NCI-H1436 treated with DMSO at 0.1 percent for 48 hours (cell line): ENCODE measurements at places on chromosomes 7 and 10.

DNA sequence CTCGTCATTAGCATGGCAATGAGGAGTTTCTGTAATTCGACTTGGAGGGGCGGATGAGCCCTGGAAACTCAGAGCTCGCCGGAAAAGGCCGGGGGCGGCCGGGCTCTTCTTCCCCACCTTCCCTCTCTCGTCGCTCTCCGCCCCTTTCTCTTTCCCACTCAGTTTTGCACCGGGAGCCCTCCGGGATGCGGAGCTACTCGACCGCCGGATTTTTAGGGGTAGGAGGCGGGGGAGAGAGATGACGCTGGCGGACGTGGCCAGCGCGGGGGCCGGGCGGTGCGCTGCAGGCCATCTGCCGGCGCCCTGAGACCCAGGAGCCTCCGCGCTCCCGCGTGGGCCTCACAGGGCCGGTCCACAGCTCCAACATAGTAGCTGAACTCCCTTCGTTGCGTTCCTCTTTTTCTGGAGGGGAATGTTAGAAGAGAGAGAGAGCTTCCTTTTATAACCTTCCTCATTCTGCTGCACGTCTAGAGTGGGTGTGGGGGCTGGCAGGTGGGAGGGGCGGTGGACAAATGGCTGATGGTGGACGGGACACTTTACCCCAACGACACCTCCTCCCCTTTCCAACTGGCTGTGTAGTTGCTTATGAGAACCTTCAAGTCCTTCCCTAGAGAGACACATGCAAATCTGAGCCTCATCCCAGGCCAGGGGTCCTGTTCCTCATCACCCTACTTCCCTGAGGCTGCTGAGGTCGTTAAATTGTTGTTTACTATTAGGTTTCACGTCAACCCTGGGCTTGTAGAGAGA, 1.1 kb upstream of the HOXA1 start:
- no peak for DNase-seq

DNA sequence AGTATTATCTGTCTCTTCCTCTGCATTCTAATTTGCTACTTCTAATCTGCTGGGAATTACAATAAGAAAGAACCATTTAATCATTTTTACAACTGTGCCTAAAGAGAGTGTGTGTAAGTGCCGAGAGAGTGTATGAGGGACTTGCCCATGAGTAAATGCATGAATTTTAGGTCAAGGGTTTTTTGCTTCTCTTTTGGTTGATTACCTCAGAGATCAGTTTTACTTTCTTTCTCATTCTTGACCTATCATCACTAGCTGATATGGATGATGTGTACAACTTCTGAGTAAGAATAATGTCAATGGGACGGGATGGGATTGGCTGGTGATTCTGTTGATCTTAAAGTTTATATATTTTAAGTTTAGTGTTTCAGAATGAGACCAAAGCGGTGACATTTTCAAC, 47.8 kb downstream of the IKZF1 start:
- DNase-seq = no peak

DNA sequence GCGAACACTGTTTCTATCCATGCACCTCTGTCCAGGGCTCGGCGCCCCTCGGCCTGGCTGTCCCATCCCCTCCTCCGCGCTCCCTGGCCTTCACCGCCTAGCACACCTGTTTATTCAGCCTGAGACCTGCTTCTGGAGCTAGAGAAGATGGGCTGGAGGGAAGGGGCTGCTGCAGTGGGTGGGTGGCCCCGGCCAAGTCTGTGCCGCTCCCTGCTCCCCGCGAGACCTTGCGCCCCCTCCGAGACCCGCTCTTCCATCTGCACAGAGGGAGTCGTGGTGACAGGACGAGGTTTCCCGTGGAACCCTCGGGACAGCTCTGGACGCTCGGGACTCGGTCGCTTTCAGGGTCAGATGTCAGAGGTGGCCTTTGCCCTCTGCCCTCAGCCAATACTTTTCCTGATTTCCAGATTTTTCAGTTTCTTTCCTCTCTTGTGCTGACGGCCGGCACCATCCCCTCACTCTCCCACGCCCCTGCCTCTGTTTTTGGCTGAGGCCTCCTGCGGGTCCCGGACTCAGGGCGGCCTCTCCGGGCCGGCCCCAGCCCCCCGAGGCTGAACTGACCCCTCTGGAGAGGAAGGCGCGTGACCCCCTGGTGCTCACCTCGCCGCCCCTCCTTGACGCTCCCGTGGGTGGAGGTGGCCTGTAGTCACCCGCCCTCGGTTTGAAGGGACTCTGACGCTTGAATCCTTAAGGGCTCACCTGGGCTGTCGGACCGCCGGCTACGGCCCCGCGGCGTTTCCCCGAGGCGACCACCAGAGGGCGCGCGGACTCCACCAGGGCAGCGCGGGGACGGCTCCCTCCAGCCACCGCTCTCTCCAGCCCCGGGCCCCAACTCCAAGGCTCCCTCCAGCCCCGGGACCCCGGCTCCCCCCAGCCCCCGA, 15.6 kb downstream of the SHH start:
- no peak for DNase-seq

DNA sequence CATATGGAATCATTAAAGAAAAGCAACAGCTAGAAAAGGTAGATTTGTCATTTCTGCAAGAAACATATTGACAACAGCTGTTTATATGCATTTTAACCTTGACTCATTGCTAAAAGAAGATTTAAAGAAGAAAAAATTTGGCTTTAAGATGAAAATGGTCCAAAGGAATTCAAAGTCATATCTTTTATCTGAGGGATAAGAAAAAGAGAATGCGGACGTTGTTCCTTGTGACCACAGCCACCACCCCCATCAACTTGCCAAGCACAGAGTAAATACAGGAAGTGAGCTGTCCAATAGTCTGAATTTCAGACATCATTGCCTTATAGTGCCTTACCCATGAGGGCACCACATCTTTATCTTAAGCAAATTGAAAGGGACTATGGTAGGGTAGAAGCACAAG, 7.3 kb upstream of the CRPPA start:
- DNase-seq = no peak

- DNase-seq = no peak
These were observed 13.4 kb downstream of the HEPACAM2 start for GRCh38 chr7:93212881-93213280.

DNA sequence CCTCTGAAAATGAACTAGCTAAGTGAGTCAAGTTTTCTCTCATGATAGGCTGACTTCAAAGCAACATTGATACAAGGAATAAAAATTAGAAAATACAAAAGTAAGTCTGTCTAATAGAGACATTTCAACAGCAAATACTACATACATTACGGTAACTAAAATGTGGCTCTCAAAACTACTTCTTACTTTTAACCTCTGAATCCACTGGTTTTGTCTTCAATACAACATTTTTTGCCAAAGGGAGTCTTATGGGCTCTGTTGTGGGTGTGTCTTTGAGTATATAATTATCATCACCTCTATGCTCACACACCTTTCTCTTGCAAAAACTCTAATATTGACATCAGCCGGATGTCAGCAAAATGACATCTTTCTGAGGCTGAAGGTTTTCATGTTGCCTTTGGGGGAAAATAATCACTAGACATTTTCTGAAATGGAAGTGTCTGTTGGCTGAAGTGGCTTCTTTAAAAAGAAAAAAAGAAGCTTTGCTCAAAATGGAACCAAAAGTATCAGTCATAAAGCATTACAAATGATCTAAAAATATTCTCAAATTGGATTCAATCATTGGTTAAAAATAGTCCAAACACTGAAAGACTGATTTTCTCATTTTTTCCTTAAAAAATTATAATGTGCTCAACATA, 41.8 kb upstream of the FAM133B start:
- no peak for DNase-seq

DNA sequence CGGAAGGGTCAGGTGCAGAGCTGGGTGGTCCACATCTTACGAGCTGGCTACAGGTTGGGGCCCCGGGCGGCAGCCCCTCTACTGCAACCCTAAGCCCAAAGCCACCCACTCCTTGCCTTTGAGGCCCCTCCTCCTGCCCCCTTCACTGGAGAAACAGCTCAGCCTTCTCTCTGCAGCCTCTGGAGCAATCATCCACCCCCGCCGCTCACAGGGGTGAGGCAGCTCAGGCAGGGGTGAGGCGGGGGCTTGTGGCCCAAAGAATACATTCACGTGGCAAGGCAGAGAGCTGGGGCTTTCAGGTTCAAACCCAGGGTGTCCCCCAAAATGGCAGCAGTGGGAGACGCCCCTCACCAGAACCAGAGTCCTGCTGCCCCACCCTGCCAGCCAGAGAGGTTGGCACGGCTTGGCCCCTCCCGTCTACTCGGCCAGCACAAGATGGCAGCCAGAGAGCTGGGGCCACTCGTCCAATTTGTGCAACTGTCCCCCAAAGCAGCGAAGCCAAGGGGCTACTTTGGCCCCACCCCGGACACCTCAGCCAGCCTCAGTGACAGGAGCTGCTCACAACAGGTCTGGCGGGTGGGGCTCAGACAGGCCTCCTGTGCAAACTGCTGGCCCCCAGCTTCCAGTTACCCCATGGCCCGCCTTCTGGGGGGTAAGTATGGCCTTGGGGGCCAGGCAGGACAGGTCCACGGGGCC, 7.2 kb downstream of the GNB2 start:
- DNase-seq = no peak

DNA sequence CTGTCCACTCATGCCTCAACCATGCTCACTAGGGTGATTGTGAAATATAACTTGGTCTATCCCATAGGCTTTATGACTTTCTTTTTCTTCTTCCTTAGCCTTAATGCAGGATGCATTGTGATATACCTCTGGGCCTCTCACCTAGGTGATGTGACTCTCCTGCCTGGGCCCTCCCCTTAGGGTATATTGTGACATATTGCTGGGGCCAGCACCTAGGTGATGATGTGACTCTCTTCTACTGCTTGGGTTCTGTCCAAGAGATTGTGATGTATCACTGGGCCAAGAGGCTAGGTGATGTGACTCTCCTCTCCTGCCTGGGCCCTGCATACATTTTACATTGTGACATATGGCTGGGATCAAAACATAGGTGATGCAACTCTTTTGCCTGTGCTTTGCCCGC, 14.7 kb upstream of the ZNF107 start:
- DNase-seq = no peak

DNA sequence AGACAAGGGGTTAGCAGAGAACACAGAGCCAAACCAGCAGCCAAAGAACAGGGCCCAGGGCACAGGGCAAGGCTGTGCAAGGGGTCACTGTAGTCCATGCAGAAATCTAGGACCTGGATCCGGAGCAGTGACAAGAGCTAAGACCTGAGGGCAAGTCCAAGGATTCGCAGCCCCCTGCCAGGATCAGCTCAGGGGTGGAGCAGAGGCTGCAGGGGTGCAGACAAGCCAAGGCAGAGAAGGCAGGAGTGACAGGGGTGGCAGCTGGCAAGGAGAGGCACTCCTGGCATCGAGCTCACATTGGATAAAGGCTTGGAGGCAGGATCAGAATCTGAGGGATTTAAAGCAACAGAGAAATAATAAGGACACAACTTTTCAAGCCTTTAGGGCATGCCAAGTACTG, 80.7 kb upstream of the NANOS1 start:
- DNase-seq = no peak

DNA sequence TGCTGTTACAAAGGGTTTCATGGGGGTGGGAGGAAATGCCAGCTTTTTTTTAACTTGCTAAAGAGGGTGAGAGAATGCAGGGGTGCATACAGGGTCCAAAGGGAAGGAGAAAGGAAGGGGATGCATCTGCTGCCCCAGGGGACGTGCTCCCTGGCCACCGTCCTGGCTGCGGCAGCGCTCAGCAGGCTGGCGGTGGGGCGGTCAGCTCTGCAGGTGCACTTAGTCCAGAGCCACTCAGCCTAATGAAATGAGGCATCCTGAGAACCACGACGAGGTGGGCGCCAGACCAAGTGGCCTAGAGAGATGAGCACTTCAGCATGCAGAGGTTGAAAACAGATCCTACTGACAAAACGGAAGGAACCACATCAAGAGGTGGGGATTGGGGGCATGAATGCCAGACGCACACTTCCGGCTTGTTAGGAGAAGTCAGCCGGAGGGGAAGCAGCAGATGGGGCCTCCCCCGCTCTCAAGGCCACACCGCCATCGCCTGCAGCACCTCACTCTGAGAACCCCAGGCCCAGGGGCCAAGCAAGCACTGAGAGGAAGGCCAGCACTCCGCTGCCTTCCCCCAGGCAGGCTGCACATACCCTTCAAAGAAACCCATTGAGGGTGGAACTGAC, 94.5 kb downstream of the MAD1L1 start:
- no peak for DNase-seq

DNA sequence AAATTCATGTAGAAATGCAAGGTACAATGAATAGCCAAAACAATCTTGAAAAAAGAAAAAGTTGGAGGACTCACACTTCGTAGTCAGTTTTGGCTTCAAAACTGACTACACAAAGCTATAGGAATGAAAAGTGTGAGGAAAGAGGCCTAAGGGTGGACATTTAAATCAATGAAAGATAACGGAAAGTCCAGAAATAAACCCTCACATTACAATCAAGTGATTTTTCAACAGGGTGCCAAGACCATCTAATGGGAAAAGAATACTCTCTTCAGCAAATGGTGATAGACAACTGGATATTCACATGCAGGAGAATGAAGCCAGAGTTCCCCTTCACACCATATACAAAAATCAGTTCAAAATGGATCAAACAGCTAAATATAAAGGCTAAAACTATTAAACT, 106.8 kb downstream of the SRPK2 start:
- no peak for DNase-seq

GRCh38 chr7:100059251-100059739, 9.7 kb downstream of the ZSCAN21 start:
- no peak for DNase-seq

- no peak for DNase-seq
These were observed 17.0 kb upstream of the SFR1 start for GRCh38 chr10:104104926-104105325.

GRCh38 chr7:54963155-54963554, 55.7 kb upstream of the EGFR start:
- DNase-seq = no peak

DNA sequence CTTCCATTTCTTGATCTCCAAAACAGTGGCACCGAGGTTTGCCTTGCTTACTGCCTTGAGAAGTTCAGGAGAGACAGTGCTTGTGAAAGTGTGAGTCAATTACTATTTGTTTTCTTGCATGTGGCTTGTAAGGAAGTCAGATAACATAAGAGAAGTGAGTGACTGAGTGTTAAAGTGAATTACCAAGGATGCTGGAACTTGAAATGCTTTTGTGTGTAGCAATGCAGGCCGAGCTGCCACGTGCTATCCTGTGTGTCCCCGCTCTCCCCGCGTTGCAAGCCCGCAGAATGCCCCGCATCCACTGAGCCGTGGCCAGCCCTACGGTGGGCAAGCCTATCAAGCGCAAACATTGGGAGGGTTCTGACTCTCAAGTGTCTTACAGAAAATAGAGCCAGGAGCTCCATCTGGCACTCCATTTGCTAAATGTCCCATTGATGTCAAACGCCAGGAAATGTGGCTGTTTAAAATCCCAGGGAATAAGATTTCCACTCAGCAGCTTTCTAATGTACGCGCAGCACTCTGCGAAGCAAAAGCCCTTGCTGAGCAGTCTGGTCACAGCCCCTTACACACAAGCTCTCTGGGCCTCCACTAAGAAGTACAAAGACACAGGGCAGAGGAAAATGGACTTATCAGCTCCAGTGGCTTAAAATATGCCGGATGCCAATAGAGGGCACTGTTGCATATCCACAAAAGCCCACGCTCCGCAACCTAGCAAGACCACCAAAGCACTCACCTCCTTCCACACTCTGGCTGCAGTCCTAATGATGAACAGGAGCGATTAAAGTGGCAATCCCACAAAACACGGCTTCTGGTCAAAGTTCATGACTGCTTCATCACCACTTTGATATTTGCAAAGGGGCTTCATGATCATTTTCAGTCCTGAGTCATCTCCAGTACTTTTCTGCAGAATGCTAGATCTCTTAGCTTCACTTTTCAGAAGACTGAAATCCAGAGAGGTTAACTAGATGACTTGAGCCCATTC, 158.0 kb upstream of the ITGB1 start:
- no peak for DNase-seq

- DNase-seq = no peak
These were observed 3.0 kb downstream of the SEMA4G start for GRCh38 chr10:100972115-100972903.

GRCh38 chr10:110368002-110368401, 63.3 kb upstream of the SMNDC1 start:
- no peak for DNase-seq

GRCh38 chr10:34337917-34338316, 477.2 kb downstream of the PARD3 start:
- no peak for DNase-seq
